T-helper 17 cell (primary cell): ENCODE measurements at places on chromosomes 11 and 22.
A peak's percentile ranks its signal among the peaks of the same experiment; 100 is the strongest.

GRCh38 chr11:76074148-76075095 is 131.9 kb downstream of the WNT11 start:
- DNase-seq: no peak

DNA sequence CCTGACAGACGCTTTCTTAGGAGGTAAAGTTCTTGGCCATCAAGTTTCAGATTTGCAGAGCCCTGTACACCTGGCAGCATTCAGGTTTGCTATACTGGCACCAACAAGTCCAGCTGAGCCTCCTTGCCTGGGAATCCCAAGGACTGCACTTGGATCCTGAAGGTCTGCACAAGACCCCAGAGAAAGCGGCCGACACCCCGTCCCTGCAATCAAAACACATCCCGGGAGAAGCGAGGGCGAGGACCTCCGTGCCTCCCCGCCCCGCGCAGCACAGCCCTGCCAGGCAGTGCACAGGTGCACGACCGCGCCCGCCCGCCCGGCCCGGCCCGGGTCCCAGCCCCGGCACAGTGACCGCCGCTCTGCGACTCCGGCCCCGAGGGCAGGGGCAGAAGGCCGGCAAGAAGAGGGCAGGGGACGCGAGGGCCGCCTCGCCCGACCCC is 559 bp downstream of the MRTFA start:
- DNase-seq: peak; percentile 8

DNA sequence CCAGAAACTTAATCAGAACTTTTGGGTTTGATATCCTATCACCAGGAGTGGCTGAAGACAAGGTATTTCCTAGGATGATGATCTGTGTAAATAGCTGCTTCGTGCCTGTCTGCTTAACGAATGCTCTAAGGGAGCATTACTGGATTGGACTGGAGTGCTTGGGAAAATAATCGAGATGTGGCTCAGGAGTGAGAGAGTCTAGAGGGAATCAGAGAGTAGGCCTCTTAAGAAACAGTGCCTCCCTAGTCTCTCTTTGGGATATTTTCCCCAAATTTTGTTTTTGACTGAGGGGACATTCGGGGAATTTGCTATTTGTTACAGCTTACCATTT is 2.5 kb downstream of the MAML2 start:
- no peak for DNase-seq

- DNase-seq: no peak
These were observed 1.1 kb downstream of the SLC43A3 start for GRCh38 chr11:57425565-57426438.

- no peak for DNase-seq
These were observed 50.2 kb upstream of the RAPSN start for GRCh38 chr11:47499161-47499560.

DNA sequence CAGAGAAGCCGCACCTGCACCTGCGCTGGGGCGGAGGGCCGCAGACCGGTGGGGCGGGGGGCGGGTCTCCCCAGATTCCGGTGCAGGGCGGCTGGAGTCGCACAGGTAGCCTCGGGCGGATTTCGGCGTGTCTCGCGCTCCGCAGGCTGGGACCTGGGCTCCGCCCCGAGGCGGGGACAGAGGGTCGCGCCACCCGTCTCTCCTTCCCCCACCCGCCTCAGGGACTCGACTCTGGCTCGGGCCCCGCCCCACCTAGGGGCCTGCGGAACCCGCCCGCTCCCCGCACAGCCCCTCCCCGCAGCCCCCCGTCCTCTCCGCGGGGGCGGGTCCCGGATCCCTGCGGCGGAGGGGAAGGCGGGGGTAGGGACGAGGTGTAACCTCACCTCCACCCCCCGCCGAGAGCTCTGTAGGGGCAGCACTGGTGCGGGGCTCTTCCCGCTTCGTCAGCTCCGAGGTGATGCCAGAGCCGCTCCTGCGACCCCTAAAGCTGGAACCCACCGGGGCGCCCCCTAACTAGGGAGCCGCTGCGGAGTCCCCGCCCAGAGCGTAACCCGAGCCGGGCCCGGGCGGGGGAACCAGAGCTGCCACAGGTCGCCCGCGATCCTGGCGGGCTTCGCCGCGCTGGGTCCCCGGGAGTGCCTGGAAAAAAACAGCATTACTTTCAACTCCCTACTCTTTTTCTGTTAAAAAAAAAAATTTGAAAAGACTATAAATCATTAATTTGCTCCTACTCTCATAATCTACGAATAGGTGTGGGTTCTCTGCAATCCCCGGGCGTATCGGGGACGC is at the start of gene SLC29A2:
Gene SLC29A2, minus strand, starts transcription at position 134 of the 789 bp plus-strand sequence. CDS start 169 bp downstream, outside the sequence.
- peak; percentile 50 for DNase-seq

- no peak for DNase-seq
These were observed 143.8 kb upstream of the NECTIN1 start for GRCh38 chr11:119872611-119873310.

DNA sequence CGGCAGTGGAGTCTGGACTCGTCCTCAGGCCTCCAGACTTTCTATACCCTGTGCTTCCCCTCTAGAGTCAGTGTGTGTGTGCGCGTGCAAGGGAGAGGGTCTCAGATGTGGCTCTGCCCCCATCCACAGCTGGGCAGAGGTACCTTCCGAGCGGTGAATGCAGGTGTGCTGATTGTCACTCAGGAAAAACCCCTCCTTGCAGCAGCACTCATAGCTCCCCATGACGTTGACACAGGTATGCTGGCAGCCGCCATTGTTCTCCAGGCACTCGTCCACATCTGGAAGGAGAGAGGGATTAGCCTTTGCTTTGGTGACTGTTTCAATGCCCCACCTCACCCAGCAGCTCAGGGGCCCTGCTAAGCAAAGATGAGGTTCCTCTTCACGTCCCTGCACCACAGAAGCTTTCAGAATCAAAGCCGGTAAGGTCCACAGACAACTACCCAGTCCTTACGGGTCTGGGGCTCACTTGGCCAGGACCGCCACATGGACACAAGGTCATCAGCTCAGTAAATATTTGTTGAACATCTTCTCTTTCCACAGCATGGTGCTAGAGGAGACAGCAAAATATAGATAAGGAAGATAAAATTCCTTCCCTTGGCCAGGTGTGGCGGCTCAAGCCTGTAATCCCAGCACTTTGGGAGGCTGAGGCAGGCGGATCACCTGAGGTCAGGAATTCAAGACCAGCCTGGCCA is 16.9 kb downstream of the SCUBE2 start:
- no peak for DNase-seq

GRCh38 chr11:94888204-94888603 is 85.2 kb downstream of the CWC15 start:
- DNase-seq: no peak

- peak; percentile 32 for DNase-seq
These were observed 1.2 kb upstream of the HSPA8 start for GRCh38 chr11:123062892-123063825.

- no peak for DNase-seq
These were observed 83.6 kb upstream of the PHOX2A start for GRCh38 chr11:72327606-72328005.

GRCh38 chr11:28673691-28674432 is 565.7 kb downstream of the METTL15 start:
- no peak for DNase-seq

- DNase-seq: no peak
These were observed 26.9 kb upstream of the CSTF3 start for GRCh38 chr11:33187998-33188722.

GRCh38 chr11:13046637-13047570 is 37.8 kb downstream of the RASSF10 start:
- DNase-seq: no peak

DNA sequence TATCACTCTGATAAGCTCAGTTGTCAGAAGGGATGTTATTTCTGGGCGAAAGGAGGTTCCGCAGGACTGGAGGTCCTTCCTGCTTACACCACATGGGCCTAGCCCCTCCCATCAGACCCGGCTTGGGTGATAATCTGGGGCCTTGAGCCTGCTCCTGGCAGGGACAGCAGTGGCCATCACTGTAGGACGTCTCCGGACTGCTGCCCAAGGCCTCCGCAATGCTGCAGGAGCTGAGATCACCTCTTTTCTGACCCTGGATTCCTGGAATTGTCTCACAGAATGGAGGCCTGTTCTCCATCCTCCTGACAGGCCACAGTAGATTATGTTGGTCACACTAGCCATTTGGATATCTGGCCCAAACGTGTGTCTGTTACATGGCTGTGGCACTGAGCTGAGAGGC is 9.2 kb upstream of the BIK start:
- no peak for DNase-seq

- DNase-seq: no peak
These were observed 382.6 kb downstream of the INSC start for GRCh38 chr11:15497366-15497765.

GRCh38 chr22:46348099-46348695 is 12.7 kb downstream of the TRMU start:
- DNase-seq: no peak

- no peak for DNase-seq
These were observed 36.9 kb downstream of the PACS1 start for GRCh38 chr11:66106786-66107599.

DNA sequence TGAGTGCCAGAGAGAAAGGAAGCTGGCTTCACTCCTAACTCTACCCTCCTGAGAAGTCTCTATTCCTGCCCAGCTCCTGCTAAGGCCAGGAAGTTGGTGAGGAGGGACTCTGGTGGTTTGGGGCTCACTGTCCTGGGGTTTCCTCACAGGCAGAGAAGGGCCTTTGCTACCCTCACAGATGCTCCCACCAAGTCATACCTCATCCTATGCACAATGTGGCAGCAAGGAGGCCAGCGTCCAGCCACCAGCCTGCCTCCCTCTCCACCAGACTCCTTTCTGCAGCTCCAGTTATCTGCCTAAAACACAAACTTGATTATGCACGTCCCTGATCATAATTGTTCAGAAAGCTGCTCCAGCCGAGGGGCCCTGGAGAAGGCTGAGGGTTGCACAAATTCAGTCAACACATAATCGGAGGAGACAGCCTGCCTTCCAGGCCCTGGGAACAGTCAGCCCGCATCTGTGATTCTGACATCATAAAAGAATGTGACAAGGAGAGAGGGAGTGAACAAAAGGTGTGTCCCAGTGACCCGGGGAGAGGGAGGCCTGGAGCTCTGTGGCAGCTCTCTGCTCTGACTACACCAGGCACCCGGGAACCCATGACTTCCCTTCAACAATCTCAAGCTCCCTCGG is 28.8 kb downstream of the DKK3 start:
- no peak for DNase-seq

DNA sequence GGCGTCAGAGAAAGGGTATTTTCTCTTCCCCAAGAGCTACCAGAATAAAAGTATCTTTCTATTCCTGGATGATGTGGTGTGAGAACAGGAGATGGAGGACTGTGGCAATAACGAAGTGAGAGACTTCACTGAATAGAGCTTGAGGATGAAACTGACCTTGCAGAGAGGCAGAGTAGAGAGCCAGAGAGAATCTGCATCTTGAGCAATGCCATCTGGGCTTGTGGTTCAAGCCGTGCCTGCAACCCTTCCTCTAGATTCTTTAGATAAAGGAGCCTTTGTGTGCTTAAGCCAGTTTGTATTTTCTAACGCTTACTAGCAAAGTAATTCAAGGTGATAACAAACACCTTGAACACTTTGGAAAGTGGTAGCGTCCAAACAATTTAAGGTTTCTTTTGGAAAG is 2.2 kb downstream of the ME3 start:
- no peak for DNase-seq

GRCh38 chr11:31240340-31240904 is 129.1 kb downstream of the DCDC1 start:
- no peak for DNase-seq

DNA sequence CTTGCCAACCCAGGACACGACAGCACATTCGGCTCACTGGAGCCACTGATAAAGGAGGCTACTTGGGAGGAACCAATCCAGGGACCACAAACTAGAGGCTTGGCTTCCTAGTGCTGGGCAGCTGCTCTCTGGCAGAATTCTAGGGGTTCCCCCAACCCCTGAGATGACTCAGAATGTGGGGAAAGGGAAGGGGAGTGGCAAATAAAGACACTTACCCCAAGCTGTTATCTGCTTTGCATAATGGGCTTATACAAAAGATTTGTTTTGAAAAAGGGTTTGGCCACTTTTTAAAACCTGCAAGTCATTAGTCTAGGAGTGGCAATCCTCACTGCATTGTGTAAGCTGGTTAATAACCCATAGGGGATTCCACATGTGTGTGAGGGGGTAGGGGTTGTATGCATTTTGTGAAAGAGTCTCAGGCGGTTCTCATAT is 64.1 kb upstream of the LMO1 start:
- DNase-seq: no peak

- DNase-seq: no peak
These were observed 31.9 kb upstream of the RTL6 start for GRCh38 chr22:44529827-44530523.

- DNase-seq: no peak
These were observed 53.3 kb upstream of the PRDM11 start for GRCh38 chr11:45092901-45093760.
